ENCODE measurements at places on chromosomes 1 and 21.
A peak's percentile ranks its signal among the peaks of the same experiment; 100 is the strongest.

- H3K4me1 ChIP-seq, result peaks cover 76% of the 10 kb centered on the region
- DNase-seq, result no peak
- no peak overlapping the region for H3K27ac ChIP-seq
- no peak overlapping the region for H3K4me3 ChIP-seq
- no peaks in the 10 kb centered on the region for H3K27me3 ChIP-seq
- no peaks in the 10 kb centered on the region for H3K36me3 ChIP-seq
These were observed 7.6 kb downstream of the DENND2D start for GRCh38 chr1:111192658-111193519.

DNA sequence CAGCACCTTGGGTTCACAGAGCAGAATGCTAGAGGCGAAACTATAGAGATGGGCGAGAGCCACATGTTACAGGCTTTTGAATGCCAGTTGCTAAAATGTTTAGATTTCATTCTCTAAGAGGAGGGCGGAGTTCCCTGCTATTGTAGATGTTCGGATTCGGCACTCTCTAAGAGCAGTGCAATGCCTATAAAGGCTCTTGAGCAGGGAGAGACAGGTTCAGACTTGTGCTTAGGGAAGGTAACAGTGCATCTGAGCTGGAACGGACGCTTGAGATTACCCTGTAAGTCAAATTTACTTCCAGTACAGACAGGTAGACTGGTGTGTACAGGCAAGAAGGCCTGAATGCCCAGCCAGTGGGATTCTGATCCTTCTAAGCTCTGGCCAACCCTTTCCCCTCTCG is 15.3 kb downstream of the LURAP1 start:
- no peaks in the 10 kb centered on the region for H3K27me3 ChIP-seq
- no peaks in the 10 kb centered on the region for H3K36me3 ChIP-seq

DNA sequence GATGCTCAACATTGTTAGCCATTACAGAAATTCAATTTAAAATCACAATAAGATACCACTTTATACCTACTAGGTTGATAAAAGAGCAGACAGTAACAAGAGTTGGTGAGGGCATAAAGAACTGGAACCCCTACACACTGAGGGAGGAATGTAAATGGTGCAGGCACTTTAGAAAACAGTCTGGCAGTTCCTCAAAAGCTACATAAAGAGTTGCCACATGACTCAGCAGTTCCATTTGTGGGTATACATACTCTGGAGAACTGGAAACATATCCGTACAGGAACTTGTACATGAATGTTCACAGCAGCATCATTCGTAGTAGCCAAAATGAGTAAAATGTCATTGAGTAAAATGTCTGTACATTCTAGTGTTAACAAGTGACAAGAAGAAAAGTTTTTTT is 17.0 kb downstream of the NSL1 start:
- no peaks in the 10 kb centered on the region for H3K4me1 ChIP-seq
- no peak overlapping the region for H3K4me3 ChIP-seq
- DNase-seq, result no peak
- peaks cover 18% of the 10 kb centered on the region for H3K36me3 ChIP-seq
- no peaks in the 10 kb centered on the region for H3K27me3 ChIP-seq

GRCh38 chr1:247740721-247741120 is 2.3 kb downstream of the OR14K1 start:
- no peaks in the 10 kb centered on the region for H3K27me3 ChIP-seq
- no peaks in the 10 kb centered on the region for H3K36me3 ChIP-seq
- H3K4me3 ChIP-seq, result no peak overlapping the region

DNA sequence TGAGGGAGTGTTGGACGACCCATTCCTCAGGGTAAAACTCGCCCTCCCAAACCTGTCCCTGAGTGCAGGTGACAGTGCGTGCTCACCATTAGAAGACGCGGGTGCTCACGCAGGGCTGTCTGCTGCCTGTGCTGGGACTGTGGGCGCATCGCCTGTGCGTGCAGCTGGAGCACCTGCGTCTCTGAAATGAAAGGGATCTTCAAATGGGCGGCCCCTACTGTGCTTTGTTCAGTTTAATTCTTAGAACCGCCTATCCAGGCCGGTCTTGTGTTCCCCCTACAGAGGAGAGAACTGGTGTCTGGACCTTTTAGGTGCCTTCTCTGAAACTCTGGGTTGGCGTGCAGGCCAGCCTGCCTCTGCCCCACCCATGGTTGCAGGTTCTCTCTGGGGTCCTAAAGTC is 125.8 kb downstream of the PCBP3 start:
- DNase-seq, result no peak
- no peak overlapping the region for H3K27ac ChIP-seq
- H3K4me3 ChIP-seq, result no peak overlapping the region
- H3K27me3 ChIP-seq, result peaks cover 26% of the 10 kb centered on the region

DNA sequence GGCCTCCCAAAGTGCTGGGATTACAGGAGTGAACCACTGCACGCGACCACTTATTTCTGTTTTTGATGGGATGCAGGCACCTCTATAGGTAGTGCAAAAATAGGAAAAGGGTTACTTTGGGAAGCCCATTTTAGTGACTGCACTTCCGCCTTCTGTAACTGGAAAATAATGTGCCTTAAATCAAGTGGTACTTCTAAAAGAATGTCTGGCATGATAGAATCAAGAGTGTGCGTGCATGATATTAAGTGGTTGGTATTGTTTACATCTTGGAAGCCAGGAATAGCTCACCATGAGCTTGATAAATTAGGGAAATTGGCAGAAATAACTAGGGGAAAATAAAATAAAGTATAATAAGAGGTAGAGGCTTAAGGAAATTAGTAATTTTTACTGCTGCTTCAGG is 1067.0 kb downstream of the ADGRL2 start:
- no peak for DNase-seq
- no peaks in the 10 kb centered on the region for H3K27me3 ChIP-seq
- H3K4me1 ChIP-seq, result no peaks in the 10 kb centered on the region
- no peaks in the 10 kb centered on the region for H3K36me3 ChIP-seq
- H3K27ac ChIP-seq, result no peak overlapping the region
- H3K4me3 ChIP-seq, result no peak overlapping the region

DNA sequence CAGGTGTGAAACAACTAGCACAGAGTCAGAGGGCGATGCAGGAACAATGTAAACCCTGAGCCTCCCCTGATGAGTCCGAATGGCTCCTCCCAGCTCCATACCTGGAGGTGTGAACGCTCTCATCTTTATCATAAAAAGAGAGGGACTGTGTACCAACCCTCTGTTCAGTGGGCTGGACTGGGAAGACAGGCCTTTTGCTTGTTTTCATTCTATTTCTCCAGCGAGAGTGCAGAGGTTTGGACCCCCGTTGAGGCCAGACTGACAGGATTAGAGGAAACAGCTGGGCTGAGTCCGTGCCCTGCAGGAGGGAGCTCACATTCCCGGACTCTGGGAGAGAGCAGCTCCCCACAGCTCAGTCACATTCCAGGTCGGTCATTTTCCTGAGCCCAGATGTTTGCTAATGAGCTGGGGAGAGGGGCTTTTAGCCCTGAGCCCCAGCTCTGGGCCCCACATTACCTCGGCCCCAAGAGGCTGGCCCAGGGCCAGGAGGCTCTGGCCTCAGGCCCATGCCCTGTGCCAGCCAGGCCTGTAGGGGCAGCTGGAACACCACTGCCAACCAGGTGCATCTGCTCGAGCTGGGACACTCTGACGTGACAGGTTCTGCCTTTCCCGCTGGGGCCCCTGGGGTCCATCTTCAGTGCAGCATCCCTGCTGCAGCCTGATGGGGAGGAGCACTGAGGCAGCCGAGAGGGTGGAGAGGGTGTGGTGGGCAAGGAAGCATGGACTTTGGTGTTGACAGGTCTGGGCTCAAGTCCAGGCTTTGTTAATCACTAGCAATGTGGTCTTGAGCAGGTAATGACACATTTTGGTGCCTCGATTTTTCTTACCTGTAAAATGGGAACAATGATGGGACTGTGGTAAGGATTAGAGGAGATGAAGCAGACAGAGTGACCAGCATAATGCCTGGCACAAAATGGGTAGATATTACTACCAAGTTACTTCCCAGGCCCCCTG is 3.5 kb upstream of the NBL1 start:
- H3K4me3 ChIP-seq, result peak overlapping the region; percentile 18
- H3K27ac ChIP-seq, result peak overlapping the region; percentile 15
- H3K27me3 ChIP-seq, result peaks cover 20% of the 10 kb centered on the region

GRCh38 chr1:1388078-1388472 is 11.1 kb downstream of the CCNL2 start:
- no peak overlapping the region for H3K4me3 ChIP-seq

DNA sequence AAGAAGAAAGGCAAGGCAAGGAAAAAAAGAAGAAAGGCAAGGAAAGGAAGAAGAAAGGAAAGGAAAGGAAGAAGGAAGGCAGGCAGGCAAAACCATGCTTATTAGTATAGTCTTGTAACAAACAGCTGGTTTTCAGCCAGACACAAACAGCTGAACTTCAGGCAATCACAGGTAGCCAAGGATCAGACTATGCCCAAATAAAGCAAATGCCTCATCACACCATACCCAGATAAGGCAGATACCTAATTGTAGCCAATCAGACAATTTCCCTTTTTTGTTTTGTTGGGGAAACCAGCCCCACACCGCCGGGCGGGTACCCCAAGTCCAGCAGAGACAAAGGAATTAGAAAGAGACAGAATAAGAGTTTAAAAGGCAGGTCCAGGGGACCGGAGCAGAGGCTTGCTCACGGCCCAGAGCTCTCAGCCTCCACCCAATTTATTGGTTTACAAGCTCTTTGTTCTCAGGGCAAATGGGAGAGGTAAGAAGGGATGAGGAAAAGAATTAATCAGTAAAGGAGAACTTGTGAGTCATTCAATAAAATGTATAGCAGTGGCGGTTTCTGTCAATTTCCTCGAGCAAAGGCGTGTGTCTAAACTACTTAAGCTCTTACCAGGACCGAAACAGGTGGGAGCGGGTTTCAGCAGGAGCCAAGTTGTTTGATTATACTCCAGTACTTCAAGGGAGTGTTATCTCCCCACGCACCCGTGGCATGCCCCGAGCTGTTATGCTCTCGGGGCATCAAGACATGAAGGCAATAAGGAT is 886.8 kb downstream of the KCNT2 start:
- no peak for DNase-seq
- H3K27me3 ChIP-seq, result no peaks in the 10 kb centered on the region
- H3K4me3 ChIP-seq, result no peak overlapping the region
- no peaks in the 10 kb centered on the region for H3K4me1 ChIP-seq
- H3K27ac ChIP-seq, result no peak overlapping the region

- H3K4me1 ChIP-seq, result no peaks in the 10 kb centered on the region
- no peak for DNase-seq
- H3K4me3 ChIP-seq, result no peak overlapping the region
- no peaks in the 10 kb centered on the region for H3K27me3 ChIP-seq
- no peaks in the 10 kb centered on the region for H3K36me3 ChIP-seq
These were observed 170.8 kb downstream of the SIPA1L2 start for GRCh38 chr1:232459087-232459486.

GRCh38 chr21:42094811-42095210 is 23.7 kb downstream of the UMODL1 start:
- no peaks in the 10 kb centered on the region for H3K36me3 ChIP-seq
- H3K4me1 ChIP-seq, result peaks cover 6% of the 10 kb centered on the region
- no peak overlapping the region for H3K27ac ChIP-seq
- H3K27me3 ChIP-seq, result no peaks in the 10 kb centered on the region
- DNase-seq, result no peak

DNA sequence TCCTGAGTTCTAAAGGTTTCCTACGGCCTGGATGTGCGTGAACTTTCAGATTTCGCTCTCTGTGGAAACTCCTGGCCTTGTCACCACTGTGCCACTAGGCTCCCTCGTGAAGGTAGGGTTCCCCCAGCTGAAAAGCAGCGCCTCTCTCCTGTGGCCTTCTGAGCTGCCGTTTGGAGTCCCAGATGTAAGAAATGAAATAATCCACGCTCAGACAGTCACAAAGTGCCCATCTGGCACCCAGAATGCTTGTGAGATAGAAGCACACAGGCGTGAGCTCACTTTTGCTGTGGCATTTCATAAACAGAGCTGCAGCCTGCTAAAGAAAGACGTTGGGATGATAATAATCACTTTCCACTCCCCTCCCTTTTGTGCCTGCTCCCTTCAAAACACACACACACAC is 65.8 kb downstream of the LMO4 start:
- no peak overlapping the region for H3K4me3 ChIP-seq
- H3K36me3 ChIP-seq, result no peaks in the 10 kb centered on the region
- H3K27ac ChIP-seq, result no peak overlapping the region

- no peak overlapping the region for H3K27ac ChIP-seq
- H3K4me3 ChIP-seq, result peak overlapping the region; percentile 84
- H3K36me3 ChIP-seq, result no peaks in the 10 kb centered on the region
- no peak for DNase-seq
- H3K27me3 ChIP-seq, result no peaks in the 10 kb centered on the region
- peaks cover 39% of the 10 kb centered on the region for H3K4me1 ChIP-seq
These were observed 3.7 kb downstream of the ARTN start for GRCh38 chr1:43937179-43937865.

DNA sequence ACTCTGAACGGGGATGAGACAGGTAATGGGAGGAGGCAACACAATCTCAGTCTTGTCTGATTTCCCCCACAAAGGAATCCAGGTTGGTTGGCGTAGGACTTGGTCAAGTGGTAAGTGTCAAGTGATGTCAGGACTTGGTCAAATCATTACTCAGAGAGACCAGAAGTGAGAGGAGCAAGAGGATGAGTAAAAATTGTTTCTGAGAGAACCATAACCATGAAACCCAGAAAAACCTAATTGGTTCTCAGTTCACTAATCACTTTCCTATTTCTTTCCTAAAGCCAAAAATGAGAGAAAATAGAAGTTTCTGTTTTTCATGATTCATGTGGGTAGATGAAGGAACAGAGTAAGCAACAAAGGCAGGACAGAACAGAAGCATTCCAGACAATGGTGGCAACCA is 5.0 kb downstream of the PHC2 start:
- H3K4me1 ChIP-seq, result peaks cover 12% of the 10 kb centered on the region
- peaks cover 28% of the 10 kb centered on the region for H3K27me3 ChIP-seq
- H3K4me3 ChIP-seq, result no peak overlapping the region
- H3K27ac ChIP-seq, result no peak overlapping the region
- no peak for DNase-seq

- no peaks in the 10 kb centered on the region for H3K4me1 ChIP-seq
- H3K27me3 ChIP-seq, result no peaks in the 10 kb centered on the region
- H3K36me3 ChIP-seq, result no peaks in the 10 kb centered on the region
These were observed 68.1 kb downstream of the GRIK3 start for GRCh38 chr1:36966242-36966641.
